NCI-H1694 (cell line): ENCODE measurements at places on chromosomes 4 and X.

GRCh38 chr4:32148111-32148666 lies 1428.0 kb downstream of the PCDH7 start:
- no peak for DNase-seq

GRCh38 chr4:88991746-88992145 lies 65.2 kb downstream of the FAM13A start:
- no peak for DNase-seq

DNA sequence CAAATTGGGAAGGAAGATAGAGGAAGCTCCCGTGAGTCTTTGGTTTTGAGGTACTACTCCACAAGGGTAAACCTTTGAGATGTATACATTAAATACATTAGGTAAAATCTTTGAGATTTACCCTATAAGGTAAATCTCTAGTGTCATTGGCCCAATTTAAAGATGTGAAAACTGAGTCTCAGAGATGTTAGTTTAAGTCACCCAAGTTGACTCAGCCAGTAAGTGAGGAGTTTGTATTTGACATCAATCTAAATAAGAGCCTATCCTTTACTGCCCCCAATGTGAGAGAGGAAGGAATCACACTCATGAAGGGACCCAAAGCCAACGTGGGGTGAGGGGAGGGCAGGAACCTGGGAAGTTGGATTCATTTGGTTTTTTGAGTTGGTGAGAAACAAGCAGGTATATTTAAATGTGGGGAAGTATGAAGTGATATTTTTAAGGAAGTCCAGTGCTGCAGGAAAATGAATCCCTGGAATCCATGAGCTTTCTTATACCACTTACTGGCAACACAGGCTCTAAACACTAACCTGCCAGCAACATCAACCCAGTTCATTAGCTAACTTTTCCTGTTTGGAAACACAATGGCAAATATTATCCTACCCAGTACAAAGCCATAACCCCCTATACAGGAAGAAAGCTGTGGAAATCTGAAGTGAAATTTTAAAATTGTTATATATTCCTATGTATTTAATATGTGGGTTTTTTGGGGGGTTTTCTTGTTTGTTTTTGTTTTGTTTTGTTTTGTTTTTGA lies 55.3 kb downstream of the PALLD start:
- DNase-seq: no peak

GRCh38 chrX:107755721-107756120 lies 19.9 kb downstream of the TSC22D3 start:
- DNase-seq: no peak

DNA sequence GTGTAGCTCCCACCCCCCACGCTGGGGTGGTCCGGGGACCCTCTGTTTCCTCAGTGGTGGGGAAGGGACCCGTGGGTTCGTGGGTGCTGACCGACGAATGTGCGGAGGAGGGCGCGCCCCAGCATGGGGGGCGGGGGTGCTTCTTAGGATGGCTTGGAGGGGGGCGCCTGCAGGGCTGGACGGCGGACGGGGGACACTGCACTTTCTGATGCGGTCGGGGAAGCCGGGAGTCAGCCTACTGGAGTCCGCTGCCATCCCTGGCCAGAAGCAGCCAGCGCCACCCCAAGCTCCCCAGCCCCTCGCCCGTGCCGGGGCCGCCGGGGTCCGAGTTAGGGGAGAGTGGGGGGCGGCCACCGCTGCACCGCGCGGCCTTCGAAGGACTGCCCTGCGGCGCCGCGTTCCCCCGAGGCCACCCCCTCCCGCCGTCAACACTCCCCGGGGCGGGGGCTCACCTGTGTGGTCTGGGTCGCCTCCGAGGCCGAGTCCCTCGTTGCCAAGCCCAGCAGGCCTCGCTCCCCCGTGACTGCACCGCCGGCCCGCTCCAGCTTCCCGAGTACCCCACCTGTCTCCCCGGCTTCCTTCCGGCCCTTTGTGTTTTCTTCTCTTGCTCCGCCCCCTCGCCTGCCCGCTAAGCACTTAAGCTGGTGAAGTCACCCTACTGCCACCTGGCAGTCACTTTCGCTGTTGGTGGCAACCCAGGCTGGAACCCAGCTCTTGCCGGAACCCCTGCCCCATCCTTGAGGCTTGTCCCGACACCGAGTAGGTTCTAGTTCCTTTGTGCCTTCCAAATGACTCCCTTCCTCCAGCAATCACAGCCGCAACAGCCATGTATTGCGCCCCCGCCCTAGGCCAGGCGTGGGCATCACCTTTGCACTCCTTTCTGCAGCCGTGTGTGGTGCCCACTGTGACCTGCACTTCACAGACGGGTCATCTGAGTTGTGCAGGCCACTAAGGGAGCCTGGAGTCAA lies at the start of gene OCIAD2:
TSS of gene OCIAD2 (minus strand) at position 569 of the 968 bp plus-strand sequence. CDS start 2,225 bp downstream, outside the sequence.
- DNase-seq: peak; percentile 28

- no peak for DNase-seq
Observed at GRCh38 chr4:187166886-187167512, 443.3 kb upstream of the FAT1 start.

GRCh38 chrX:119273420-119274192 lies 37.5 kb downstream of the PGRMC1 start:
- no peak for DNase-seq

- no peak for DNase-seq
Observed at GRCh38 chr4:165208741-165209388, 1.5 kb downstream of the KLHL2 start.

DNA sequence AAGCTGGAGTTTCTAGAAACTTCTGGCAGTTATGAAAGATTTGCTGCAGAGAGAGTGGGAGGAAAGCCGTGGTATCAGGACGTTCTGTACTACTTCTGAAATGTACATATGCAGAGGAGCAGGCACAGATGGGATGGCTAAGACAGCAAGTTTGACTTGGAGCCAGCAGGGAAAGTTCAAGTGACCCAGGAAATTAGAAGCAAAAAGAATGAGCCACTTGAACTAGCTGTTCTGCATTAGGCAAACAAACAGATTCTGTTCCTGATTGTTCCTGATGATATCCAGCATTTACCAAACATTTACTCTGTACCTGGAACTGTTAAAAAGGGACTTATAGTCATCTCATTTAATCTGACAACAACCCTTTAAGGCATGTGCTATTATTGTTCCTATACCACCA lies 41.4 kb upstream of the CXCL13 start:
- no peak for DNase-seq

GRCh38 chr4:78354782-78355181 lies 196.8 kb upstream of the ANXA3 start:
- DNase-seq: no peak

DNA sequence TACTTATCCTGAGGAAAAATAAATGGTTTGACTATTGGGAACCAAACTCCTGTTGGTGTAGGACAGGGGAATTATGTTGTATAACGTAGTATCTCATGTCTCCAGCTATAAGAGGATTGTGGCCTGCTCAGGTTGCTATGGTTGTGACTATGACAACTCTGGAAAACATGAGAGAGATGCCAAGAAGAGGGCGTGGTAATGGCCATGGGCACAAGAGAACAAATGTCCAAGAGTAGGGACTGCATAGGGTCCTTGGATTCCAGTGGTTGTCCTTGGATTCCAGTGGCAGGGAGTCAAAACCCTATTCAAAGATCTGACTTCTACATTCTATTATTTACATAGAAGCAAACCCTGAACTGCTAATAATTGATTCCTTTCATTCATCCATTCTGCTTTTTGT lies 6.8 kb upstream of the MOB1B start:
- no peak for DNase-seq

DNA sequence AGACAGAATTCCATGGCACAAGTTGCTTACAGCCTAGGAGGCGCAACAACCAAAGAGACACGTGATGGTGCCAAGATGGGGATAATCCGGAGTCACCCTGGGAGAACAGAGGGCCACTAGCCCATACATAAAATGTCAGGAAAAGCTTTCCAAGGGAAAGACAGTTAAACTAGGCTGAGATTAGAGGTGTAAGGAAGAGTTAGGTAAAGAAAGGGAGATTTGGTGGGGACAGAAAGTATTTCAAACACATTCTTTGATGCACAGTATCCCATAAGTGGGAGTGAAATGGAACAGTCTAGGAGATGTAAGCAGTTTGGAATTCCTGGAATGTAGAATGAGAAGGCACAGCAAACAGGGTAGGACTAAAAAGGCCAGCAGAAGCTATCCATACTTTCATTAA lies 860.9 kb upstream of the LCORL start:
- no peak for DNase-seq

- DNase-seq: no peak
Observed at GRCh38 chrX:23885803-23886202, 21.9 kb downstream of the APOO start.

GRCh38 chr4:158940271-158940670 lies 162.6 kb upstream of the RAPGEF2 start:
- DNase-seq: no peak

DNA sequence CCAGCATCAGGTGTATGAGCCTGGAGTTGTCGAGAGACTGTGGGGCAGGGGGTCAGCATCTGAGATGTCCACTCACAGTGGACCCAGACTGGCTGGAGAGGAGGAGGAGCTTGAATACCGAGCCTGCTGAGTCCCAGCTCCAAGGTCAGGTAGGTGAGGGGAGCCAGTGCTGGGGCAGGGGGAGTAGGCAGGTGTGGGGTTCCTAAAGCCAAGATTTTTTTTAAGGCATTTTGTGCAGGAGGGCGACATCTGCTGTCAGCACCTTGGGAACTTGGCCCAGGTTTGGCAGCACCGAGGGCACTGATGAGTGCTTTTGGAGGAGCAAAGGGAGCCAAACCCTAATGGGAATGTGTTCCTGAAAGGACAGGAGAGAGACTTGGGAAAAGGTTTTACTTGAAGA lies 64.2 kb upstream of the MSANTD1 start:
- DNase-seq: no peak

DNA sequence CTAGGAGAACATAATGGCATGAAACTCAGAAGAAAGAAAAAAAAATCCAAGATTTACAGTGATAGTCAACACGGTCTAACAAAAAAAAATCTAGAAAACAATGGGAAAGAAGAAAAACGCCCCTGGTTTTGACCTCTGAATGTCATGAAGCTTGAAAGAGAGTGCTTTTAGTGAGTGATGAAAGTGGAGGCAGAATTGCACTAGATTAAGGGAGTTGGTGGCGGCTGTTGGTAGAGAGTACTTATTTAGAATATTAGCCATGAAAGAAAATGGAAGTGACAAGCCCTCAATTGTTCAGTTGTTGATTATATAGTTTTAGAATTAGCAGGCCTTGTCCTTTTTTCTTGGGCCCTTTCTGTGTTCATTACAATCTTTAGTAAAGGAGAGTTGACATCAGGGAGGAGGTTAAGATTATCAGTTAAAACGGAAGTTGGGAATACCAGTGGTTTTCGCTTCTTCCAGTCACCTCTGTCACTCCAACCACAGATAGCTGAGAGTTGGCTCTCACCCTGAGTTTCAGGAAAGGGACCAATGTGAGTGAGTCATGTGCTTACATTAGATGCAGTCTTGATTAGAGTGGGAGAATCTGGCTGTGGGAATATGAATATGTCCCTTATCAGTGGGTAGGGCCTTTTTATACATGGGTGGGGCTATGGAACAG lies 29.7 kb downstream of the EREG start:
- no peak for DNase-seq

DNA sequence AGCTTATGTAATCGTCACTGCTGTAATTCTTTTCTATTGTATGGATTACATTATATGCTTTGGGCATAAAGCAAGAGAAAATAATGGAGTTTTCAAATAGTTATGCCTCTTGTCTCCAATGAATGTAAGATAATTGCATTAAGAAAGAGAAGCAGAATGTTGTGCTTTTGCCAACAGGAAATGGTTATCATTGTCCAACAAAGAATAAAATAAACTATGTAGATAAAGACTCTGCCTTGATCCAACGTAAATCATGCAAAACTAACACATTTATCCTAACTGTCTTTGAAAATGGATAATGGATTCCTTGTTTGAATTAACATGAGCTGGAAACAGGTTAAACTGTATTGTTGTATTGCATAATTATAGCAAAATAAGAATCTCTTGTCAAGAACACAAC lies 1709.0 kb downstream of the PCDH7 start:
- DNase-seq: no peak

DNA sequence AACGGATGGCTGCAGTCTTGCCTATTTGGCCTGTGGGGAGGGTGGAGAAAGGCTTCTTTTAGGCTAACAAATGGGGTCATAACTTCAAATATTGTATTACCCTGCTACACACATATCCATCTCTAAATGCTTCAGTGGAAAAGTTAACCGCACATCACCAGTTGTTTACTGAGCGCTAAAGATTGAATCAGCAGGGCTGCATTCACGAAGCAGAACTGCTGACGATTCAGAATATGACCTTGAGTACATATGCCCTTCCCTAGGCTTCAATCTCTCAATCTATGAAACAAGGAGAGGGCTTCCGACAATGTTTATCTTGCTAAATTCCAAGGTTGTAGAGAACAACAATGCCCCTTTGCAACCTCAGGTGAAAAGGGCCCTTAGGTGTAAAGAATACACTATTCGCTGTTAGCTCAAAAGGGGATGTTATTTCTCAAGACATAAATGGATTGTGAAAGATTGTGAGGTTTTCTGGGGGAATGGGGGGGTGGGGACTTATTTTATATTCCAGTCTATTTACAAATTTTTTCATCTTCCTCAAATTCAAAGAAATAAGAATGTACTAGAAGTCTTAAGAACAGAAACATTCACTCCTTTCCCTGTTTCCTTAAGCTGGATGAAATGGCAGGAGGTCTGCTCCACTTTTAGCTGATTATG lies 2.6 kb upstream of the ATP6AP2 start:
- DNase-seq: no peak

GRCh38 chr4:70969076-70969475 lies 24.4 kb upstream of the DCK start:
- DNase-seq: no peak

- DNase-seq: no peak
Observed at GRCh38 chr4:3297066-3297859, 4.4 kb downstream of the RGS12 start.

- DNase-seq: peak; percentile 16
Observed at GRCh38 chr4:100421361-100421978, 96.4 kb downstream of the EMCN start.

GRCh38 chr4:26709246-26709645 lies 125.4 kb downstream of the TBC1D19 start:
- no peak for DNase-seq

DNA sequence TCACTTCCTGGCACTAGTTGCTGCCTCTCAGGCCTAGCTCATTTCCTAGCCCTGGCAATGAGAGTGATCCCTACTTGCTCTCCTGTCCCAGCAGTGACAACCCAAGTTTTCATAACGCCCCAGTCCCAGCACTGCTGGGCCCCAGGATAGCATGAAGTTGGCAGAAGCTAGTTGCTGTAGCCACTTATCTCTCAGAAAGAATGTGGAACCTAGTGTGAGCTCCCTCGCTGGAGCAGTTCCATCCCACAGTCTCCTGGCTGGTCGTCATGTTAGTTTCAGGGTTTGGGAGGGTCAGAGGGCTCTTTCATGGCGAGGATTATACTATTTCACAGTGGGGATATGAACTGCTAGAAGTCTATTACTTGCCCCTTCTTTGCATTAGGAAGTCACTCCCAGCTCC lies 5.1 kb downstream of the PF4 start:
- no peak for DNase-seq

GRCh38 chr4:52015366-52015765 lies 4.8 kb downstream of the LRRC66 start:
- no peak for DNase-seq

- no peak for DNase-seq
Observed at GRCh38 chr4:106418444-106418843, 49.9 kb upstream of the GIMD1 start.

GRCh38 chr4:101128473-101128872 lies 218.9 kb downstream of the PPP3CA start:
- no peak for DNase-seq
